Hindlimb muscle (tissue), 1 donor: ENCODE measurements at places on chromosomes 5 and 9.

GRCh38 chr5:59826996-59827395, 66.5 kb downstream of the PDE4D start:
- no peak for DNase-seq

DNA sequence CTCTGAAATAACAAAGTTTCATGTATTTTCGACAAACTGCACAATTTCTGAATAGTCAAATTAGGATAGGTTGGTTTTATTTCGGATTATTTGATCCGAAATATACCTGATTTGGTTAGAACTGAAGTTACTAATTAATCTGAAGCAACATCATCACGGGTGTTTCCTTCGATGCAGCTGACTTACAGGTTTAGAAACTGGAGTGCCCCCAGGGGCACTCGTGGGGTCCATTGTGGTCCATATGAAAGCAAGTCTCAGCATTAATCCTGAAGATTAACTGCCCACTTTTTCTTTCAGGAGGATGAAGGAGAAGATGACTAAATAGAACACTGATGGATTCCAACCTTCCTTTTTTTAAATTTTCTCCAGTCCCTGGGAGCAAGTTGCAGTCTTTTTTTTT, 5.3 kb downstream of the SET start:
- no peak for DNase-seq

DNA sequence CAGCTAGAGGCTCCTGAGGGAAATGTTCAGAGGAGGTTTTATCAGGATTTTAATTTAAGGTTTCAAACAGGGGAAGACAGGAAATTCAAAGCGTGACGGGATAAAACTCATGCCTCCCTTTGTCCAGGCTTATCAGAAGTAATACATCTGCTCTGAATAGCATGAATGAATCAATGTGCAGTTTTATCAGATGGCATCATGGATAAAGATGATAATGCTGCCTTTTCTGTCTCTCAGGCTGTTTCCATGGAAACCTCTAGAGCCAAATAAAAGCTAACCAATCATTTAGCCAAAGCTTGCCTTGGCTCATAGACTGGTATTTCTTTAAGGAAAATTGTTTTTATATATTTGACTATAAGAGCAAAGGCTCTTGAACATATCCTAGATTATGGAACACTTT, 16.4 kb downstream of the MFAP3 start:
- DNase-seq: no peak

GRCh38 chr5:123936548-123936947, 424.6 kb downstream of the CSNK1G3 start:
- DNase-seq: no peak

- no peak for DNase-seq
These were observed 44.4 kb downstream of the PRKACG start for GRCh38 chr9:68969538-68969937.

GRCh38 chr9:126794441-126794840, 10.4 kb upstream of the ZBTB43 start:
- DNase-seq: no peak

GRCh38 chr5:8844847-8845246, 701.0 kb downstream of the SEMA5A start:
- no peak for DNase-seq

DNA sequence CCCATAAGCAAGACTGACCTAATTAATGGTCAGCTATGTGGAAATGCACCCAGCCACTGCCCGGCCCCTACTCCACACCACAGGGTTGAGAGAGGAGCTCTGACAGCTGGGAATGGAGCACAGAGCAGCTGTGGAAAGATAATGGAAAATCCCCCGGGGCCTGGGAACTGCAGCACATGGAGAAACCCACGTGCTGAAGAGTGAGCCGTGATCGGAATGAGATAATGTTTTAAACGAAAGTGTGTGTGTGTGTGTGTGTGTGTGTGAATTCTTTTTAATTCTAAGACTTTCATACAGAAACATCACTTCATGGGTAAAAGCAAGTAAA, 13.1 kb upstream of the SLC12A7 start:
- DNase-seq: peak; percentile 72

GRCh38 chr5:28822071-28822470, 1783.7 kb upstream of the CDH9 start:
- DNase-seq: no peak

DNA sequence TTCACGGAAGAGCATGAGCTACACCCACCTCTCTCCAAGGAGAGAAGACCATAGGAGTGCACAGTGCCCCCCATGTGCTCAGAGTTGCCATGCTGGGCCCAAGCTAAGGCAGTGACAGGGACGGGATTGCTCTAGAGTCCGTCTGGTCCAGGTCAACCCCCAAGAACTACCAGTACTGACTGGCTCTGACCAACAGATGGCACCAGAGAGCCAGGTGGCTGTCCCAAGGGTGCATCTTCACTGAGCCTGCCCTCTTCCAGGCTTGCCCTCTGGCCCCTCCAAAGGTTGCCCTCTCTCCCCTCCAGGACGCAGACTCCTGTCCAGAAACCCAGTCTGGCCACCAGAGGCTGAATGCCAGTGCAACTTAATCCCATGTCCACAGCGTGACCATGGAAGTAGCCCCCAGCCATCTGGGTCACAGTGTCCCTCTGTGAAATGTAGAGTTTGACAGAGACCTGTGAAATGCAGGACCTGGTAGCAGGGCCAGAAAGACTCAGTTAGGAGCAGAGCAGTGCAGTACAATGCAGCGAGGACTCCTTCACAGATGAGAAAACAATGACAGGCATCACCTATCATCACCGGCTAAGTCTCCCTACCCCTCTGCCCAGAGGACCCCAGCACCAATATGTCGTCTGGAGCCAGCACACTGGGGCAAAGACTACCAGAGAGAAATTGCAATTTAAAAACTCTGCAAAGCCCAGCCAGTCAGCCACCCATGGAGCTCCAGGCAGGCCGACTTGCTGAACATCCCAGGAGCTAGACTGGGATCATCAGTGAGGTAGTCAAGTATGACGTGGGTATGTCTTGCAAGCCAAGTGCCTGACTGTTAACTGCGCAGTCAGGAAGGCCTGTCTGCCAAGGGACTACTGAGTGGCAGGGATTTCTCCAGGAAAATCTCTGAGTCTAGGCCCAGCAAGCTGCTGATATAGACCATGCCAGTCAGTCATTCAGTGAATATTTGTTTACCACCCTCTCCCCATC, 7.7 kb upstream of the SKP1 start:
- peak; percentile 51 for DNase-seq

DNA sequence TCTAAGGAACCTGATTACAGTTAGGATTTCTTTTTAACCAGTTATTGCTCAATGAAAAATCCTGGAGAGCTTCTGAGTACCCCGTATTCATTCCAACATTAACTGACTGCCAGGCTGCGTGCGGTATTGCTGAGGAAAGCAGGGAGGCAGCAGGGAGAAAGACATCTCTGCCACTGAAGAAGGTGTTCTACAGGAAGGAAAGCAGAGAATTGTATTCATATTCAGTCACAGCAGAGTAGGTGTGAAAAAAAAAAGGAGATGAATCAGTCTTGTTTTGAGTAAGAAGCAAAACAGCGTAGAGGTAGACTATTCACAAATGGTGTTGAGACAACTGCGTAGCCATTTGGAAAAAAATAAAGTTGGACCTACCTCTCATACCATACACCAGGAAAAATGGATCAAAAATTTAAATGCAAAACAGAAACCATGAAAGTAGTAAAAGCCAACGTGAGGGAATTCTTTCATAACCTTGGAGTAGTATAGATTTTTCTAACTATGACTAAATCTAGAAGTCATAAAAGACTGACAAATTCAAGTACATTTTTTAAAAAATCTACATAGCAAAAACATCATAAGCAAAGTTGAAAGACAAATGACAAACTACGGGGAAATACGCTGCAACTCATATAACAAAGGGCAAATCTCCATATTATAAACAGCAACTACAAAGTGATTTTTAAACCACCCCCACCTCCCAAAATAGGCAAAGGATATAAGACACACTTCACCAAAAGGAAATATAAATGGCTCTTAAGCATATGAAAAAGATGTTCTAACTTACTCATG, 9.9 kb upstream of the NR4A3 start:
- no peak for DNase-seq

GRCh38 chr9:70614786-70615463, 200.5 kb upstream of the KLF9 start:
- DNase-seq: peak; percentile 26

- no peak for DNase-seq
These were observed 960 bp upstream of the CTNND2 start for GRCh38 chr5:11905206-11905605.

DNA sequence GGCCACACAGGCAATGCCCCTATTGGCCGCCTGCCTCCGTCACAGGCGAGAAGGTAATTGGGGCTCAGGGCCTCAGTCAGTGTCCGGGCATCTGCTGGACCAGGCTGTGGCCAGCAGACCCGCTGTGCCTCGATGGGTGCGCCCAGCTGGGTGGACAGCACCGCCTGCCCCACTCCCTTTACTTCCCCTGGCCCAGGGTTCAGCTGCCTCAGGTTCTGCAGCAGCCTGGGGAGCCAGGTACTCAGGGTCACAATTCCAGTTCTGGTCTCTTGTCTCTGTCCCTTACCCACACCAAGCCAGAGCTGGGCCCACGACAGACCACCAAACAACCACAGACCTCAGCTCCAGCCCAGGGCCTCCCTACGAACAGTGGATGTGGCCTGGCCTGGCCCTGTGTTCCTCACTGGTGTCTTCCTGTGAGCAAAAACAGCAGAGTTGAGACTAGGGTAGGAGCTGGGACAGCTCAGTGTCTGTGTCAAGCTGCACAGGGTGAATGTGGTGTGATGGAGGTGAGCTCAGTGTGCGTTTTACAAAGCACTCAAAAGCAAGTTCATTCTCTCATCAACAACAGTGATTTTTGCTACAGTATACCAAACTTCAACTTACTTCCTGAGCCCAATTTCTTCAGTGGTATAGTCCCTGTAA, 33.4 kb upstream of the SUSD3 start:
- no peak for DNase-seq

GRCh38 chr5:96896276-96896675, 20.0 kb downstream of the ERAP2 start:
- DNase-seq: no peak

DNA sequence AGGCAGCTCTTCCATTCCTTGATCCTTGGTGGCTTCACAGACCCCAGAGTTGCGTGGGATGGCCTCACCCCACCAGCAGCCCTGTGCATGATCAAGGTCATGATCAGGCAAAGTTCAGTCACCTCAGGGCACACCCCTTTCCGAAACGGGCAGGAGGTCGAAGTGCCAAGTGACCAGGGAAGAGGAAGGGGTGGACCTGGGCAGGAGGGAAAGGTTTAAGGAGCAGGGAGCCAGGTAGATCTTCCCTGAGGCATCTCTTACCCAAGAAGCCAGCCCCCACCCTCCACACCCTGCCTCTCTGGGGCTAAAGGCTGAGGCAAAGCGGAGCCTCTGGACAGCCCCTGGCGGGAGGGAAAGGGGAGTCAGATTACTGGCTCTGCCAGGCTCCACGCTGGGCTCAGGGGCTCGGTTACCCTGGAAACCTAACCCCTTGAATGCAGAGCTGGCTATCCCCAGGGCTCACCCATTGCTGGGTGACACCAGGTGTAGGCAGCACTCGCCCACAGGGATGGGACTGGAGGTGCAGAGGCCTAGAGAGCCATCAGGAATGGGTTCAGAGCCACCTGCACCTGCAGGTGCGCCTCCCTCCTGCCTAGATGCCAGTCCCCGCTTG, 3.6 kb downstream of the MGAT4B start:
- no peak for DNase-seq

DNA sequence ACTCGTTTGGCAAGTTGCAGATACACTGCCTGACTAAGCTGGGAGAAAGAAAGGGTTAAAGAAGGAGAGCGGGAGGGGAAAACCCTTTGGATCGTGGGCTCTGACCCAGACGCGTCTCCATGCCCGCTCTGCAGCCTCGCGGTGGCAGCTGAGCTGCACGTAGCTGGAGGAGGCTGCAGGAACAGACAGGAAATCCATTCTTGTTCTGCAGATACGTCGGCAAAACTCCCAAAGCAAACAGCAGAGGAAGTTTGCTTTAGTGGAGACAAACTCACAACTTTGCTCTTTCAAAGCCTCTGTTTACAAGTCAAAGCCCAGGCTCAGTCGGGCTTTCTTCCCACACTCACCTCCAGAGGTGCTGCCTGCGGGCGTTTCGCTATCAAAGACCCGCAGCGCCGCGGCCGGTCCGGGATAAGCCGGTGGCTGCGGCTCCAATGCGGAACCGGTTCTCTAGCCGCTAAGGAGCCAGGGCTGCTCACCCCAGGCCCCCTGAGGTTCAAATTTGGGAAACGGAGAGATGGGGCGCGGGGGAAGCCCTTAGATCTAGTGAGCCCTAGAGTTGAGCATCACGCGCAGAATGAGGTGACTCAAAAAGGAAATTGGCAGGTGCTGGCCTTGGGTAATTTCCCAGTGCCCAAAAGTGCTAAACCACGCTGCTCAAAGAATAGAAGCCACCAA, 60.7 kb downstream of the MAT2B start:
- no peak for DNase-seq

- DNase-seq: no peak
These were observed 272.6 kb downstream of the FANCC start for GRCh38 chr9:95044731-95045508.

DNA sequence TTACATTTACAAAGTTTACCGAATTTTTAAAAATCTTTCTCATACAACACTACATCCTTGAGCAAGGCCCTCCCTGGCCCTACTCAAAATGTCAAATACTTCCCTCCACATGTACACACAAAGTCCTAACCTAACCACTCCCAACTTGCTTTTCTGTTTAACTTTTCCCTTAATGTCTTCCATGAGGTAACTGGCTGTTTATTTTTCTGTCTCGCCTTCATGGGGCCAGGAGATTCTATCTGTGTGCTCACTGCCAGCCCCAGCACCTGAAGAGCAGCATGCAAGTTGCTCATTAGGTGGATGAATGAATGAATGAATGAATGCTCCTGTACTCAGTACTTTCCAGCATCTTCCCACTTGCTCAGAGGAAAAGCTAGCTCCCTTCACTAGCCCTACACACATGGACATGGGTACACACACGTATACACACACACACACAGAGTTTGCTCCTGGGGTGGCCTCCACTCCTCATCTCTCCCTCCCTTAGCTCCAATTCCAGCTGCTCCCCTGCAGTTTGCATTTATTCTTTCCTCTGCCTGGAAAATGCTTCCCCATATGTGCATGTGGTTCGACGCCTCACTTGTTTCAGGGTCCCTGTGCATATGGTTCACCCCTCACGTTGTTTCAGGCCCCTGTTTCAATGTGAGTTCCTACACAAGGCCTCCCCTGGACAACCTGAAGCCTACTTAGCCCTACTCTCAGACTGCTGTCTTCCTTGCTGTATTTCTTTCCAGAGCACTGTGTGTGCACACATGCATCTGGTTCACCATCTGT, 165.2 kb downstream of the ROR2 start:
- DNase-seq: no peak

DNA sequence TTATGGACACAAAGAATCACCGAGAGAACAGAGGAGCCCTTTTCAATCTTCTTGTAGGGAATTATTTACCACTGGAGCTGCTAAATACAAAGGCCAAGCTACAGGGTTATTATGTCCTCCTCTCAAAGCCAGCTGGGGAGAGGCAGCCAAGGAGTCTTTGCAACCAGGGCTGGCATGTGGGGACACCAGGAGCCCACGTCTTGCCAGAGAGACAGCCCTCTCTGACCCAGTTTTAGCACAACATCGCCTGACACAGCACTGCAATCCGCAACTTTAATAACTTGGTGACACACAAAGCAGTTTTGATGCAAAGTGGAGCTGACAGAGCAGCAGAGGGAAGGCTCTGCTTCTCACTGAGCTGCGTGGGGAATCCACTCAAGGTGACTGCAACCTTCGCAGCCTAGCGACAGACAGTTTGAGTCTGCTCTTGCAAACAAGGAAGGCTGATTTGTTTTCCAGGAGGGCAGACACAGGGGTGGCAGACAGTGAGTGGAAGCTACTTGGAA, 33.6 kb downstream of the TLR4 start:
- DNase-seq: no peak

GRCh38 chr9:135359764-135360163, 119.8 kb upstream of the PPP1R26 start:
- DNase-seq: no peak
